ENCODE measurements at places on chromosomes 13 and 19. TPM values are rescaled to one million over a fixed set of nuclear protein-coding genes. Genes with fewer than 3 reads are reported as not detected.

The LIM2 gene
- not detected for total RNA-seq

DNA sequence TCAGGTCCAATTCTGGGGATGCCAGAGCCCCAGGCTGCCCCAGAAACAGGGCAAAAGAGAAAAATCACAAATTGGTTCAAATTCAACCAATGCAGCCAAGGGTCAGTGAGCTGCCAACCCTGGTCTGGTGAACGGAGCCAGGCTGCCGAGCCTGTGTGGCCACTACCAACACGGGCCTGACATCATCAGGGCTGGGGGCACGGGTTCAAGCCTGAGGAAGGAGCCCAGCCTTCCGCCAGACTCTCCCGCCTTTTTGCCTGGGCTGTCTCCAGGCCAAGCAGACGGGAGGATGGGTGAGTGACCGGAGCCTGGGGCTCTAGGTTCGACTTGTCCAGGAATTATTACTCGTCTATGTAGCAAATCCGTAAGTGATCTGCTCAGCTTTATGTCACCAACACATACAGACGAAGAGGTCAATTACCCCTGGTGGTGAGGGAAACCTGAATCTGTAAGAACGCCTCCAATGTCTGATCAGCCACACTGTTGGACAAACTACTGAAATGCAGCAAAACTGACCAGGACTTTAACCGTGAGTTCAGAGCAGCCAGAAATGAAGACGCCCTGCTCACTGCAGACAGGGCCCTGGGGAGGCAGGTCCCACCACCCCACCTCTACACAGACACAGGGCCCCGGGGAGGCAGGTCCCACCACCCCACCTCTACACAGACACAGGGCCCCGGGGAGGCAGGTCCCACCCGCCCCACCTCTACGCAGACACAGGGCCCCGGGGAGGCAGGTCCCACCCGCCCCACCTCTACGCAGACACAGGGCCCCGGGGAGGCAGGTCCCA is 31.8 kb downstream of the RAB20 start:
- no peak for DNase-seq

The IFNL1 gene
- total RNA-seq = not detected

The CEACAM4 gene
- total RNA-seq = not detected

The DMAC2 gene
- total RNA-seq = 54.9 TPM

GRCh38 chr19:42048992-42049391 is 21.0 kb downstream of the GRIK5 start:
- DNase-seq = no peak

The MIA gene
- 0.80 TPM for total RNA-seq

- no peak for DNase-seq
Observed at GRCh38 chr13:110850006-110850405, 64.9 kb downstream of the ANKRD10 start.

DNA sequence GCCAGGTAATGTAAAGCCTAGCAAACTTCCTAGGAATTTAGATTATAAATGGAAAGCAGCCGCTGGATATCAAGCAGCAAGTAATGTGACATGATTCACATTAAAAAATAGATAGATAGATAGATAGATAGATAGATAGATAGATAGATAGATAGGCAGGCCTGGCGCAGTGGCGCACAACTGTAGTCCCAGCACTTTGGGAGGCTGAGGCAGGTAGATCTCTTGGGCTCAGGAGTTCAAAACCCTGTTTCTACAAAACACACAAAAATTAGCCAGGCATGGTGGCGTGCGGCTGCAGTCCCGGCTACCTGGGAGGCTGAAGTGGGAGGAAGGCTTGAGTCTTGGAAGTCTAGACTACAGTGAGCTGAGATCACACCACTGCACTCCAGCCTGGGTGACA is 236.9 kb downstream of the SLITRK6 start:
- DNase-seq = no peak

- DNase-seq = no peak
Observed at GRCh38 chr19:3796358-3796757, 10.2 kb upstream of the MATK start.

DNA sequence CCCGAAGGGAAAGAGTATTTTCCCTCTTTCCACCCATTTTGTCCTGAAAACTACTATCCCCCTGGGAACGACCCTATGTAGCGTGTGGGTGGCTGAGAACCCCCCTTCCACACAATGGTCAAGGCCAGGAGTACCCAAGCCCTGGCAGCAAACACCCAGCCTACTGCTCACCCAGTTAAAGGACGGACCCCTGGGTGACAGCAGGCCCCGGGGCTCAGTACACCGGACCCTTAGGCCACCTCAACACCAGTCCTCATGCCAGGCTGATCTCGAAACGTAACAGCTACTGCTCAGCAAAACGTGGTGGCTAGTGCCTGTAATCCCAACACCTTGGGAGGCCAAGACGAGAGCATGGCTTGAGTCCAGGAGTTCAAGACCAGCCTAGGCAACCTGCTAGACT is 1.4 kb downstream of the ANKRD27 start:
- no peak for DNase-seq

The MYPOP gene
- total RNA-seq = 2.0 TPM

DNA sequence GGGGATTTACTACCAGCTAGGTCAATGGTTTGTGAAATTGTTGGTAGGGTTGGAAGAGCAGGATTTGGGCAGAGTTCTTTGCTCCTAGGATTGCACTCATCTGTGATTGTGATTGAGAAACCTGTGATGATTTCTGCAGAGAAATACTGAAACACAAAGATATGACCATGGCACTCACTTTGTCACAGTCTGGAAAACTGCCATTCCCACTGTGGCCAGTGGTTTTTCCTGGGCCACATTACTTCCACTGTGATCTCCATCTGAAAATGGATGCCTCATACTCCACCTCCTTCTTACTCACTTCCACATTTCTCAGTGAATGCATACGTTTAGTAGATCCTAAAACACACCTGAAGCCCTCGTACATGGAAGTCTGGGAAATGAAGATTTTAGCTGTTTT is 593.2 kb downstream of the LMO7 start:
- no peak for DNase-seq

The ZNF816 gene
- total RNA-seq = 4.2 TPM

DNA sequence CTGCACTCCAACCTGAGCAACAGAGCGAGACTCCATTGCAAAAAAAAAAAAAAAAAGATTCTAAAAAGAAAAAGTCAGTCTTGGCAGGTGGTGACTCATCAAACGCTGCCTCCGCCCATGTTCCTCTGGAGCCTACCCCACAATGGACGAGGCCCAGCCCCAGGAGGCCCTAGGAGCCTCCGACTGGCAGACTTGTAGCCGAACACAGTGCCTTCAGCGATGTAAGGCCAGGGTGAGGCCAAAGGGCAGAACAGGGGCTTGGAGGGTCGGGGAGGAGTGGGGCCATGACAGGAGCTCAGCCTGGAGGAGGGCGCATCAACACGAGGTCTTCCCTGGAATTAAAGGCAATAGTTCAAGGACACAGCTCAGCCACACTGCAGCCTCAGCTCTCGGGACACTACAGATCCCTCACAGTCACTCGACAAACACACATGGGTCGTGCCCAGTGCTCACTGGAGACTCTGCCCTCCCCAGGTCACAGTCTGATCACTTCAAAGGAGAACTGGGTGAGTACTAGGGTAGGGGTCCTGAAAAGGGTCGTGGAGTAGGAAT is 5.1 kb downstream of the USE1 start:
- DNase-seq = no peak

DNA sequence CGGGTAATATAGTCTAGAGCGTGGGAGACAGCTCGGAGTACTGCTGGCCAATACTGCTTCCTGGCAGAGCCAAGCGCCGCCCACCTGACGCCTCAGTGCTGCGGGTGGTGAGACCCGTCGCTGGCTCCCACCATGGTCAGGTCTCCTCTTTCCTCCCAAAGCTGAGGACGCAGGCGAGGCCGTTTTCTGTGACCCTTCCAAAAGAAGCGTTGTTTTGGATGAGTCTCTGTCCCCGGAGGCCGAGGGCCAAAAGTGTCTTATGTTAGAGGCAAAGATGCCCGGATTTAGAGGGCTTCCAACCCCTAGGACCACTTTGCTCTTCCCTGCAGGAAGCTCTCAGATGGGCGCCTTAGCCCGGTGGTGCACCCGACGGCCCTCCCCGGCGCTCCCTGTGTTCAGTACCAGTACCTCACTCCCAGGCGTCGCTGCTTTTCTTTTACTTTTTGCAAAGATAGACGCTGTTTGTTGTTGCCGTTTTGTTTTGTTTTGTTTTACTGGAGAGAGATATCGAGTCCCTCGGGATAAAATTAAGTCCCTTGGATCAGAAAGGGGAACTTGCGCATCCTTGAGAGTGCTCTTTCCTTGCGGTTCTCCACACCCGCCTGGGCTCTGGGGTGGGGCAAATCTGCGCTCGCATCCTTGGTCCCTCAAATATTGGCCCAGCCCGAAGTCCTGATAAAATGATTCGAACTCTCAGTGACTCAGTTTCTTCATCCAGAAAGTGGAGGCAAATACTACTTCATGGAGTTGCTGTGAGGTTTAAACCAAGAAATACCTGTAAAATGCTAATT is 7.0 kb downstream of the PDX1 start:
- DNase-seq = no peak

DNA sequence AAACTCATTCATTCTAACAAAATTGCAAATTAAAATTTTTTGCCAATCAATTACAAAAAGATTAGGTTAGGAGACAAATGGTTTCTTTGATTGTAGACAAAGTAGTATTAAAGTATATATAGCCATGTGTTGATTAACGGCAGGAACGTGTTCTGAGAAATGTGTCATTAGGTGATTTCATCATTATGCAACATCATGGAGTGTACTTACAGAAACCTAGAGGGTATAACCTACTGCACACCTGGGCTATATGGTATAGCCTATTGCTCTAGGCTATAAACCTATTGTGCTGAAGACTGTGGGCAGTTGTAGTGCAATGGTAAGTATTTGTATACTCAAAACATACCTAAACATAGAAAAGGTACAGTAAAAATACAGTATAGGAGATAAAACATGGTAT is 906.8 kb upstream of the SPRY2 start:
- no peak for DNase-seq

The C19orf81 gene
- total RNA-seq = not detected

The ZNF844 gene
- 0.94 TPM for total RNA-seq

DNA sequence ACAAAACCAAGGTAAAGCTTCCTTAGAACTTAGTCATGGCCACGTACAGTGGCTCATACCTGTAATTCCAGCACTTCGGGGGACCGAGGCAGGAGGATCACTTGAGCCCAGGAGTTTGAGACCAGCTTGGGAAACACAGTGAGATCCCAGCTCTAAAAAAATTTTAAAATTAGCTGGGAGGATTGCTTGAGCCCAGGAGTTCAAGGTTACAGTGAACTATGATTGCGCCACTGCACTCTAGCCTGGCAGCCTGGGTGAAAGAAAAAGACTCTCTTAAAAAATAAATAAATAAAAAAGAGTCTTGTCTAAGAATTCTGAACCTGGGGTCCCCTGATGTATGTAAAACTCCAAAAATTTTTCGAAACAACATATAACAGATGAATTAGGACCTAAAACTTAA is 34.9 kb downstream of the N4BP2L2 start:
- DNase-seq = no peak

The S1PR4 gene
- not detected for total RNA-seq

DNA sequence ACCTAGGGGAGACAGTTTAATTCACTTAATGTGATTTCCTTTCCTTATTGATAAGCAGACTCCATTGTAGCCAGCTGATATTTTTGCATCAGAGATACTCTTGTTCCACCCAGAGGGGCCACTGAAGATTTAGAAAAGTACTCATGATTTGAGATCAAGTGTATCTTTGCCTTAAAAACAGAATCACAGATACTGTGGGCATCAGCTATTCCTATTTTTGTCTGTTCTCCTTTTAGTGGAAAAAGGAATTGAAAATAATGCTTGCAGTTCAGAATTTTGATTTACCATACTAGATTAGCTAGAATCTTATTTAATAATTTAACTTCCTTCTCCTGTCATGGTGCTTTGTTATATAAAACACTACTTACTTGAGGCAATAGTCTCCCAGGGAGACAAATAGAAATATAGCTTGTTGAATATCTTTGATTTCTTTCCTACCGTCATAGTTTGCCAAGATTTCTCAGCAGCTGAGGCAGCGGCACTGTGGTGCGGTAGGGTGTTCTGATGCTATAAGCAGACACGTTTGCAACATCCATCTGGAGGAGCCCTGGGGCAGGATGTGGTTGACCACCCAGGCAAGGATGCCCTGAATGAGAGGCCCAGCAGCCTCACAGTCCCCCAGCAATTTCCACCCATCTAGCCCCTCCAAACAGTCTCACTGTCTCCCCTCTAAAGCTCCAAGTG is 47.0 kb upstream of the RAP2A start:
- DNase-seq = no peak

DNA sequence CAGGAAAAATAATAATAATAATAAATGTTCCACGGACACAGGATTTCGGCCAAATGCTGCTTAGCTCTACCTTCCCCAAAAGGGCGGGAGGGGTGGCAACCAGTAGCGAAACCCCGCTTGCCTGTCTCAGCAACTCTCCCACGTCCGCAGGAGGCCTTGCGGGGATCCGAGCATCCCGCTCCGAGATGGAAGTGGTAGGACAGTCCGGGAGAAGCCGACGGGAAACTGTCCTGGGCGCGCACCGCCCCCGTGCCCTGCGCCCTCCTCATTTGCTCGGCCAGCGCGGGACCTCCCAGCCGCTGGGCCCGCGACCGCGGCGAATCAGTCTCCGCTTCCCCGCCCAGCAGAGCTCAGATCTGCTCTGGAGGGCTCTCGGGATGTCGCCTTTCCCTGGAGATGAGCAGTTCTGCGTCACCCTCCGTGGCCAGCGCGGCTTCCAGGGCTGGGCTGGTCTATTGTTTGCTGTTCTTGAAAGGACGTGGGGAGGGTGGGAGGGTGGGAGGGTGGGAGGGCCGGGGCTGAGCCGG is 48.9 kb upstream of the PABPC3 start:
- DNase-seq = no peak
